ENCODE measurements at places on chromosomes 7 and 10.

- DNase-seq = no peak
Observed at GRCh38 chr10:90930971-90931871, 10.3 kb upstream of the ANKRD1 start.

- no peak for DNase-seq
Observed at GRCh38 chr10:71338728-71339495, 19.9 kb downstream of the SLC29A3 start.

DNA sequence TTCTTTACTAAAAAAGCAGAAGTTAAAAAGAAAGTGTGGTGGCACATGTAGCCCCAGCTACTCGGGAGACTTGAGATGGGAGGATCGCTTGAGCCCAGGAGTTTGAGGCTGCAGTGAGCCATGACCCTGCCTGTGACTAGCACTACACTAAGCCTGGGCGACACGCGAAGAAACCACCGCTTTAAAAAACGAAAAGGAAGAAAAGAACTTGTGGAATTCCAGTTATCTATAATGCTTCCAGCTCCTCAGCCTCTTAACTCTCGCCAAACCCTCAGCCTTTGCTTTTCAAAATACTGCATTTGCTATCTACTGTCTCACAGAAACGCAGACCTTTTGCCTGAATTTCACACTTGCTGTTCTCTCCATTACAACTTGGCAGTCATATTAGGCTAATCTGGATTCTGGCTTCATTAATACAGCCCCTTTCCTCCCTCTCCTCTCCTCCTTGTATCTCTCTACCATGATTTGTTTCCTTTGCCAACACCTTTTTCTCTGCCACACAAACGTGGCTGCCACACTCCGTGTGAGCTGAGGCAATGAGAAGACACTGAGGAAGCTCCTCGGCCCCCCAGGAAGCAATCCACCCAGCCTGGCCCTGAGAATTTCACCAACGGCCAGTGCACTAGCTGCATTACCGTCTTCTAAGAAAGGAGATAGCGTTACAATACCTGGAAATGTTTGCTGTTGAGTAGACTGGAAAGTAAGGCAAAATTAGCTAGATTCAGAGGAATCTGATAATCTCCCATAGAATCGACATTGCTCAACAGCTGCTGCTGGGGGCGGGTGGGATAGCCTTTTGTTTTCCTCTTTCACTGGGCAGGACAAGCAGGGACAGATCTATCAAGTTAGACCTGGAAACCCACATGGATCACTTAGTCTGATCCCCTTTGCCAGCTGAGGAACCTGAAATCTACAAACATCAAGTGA is 37.2 kb downstream of the CALML5 start:
- DNase-seq = no peak

GRCh38 chr7:111202321-111202720 is 111.4 kb downstream of the LRRN3 start:
- DNase-seq = no peak

- DNase-seq = peak; percentile 32
Observed at GRCh38 chr10:11175823-11176243, 158.2 kb downstream of the CELF2 start.

GRCh38 chr10:77230194-77230593 is 407.4 kb downstream of the KCNMA1 start:
- no peak for DNase-seq

GRCh38 chr10:78351809-78352208 is 318.1 kb downstream of the RPS24 start:
- no peak for DNase-seq

DNA sequence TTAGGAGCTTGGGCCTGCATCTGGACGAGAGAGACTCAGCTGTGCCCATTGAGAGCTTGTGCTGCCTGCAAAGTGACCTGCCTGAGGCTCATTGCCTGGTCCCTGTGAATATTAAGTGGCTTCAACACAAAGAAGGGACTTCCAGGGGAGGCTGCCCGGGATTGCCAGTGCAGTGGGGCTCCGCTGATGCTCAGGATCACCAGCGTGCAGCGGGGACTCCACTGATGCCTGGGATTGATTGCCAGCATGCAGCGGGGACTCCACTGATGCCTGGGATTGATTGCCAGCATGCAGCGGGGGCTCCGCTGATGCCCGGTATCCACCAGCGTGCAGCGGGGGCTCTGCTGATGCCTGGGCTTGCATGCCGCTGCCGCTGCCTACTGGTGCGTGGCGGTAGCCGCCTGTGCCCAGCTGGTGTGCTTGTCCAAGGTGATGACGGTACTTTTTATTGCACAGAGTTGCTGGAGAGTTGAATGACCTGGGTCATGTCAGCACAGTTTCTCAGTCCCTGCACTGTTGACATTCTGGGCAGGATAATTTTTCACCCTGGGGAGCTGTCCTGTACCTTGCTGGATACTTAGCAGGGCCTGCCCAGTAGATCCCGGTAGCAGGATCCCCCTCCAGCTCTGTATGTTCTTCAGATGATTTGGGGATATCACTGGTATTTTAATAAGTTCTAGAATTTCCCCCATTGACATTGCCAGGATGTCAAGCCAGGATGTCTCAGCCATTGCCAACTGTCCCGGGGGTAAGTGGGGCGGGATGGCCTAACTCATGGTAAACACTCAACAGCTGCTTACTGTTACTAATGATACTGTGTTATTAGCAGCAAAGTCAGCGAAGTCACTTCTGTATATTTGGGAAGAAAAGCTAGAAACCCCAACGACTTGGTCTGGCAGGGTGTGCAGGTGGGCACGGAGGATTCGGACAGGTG is 13.0 kb downstream of the DOCK1 start:
- no peak for DNase-seq

DNA sequence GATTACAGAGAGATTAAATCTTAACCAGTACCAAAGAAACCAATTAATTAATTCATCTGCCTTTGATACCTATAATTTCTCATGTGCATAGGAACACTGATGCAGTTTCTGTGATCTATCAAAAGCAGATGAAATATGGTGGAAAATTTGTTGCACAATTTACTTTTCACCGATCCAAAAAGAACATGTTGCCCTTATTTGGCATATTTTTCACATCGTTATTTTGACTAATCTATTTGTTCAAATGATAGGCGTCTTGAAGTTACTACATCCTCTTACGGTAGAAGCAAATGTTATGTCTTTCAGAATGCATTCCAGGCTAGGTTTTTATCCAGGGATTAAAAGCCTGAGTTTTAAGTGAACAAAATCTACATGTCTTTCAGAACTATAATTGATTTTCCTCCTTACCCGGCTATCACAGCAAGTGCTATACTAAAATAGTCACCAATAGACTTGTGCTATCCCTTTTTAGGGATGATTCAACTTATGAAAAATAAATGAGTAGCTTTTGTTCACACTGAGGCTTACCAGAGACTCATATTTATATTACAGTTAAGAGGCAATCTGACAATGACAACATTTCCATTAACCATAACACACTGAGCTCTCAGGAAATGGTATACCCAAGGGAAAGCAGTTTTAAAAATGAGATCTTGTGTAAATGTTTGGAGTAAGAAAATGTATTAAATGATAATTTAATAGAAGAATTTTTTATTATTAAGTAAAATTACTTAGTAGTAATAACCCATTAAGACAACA is 16.8 kb upstream of the TES start:
- DNase-seq = no peak

DNA sequence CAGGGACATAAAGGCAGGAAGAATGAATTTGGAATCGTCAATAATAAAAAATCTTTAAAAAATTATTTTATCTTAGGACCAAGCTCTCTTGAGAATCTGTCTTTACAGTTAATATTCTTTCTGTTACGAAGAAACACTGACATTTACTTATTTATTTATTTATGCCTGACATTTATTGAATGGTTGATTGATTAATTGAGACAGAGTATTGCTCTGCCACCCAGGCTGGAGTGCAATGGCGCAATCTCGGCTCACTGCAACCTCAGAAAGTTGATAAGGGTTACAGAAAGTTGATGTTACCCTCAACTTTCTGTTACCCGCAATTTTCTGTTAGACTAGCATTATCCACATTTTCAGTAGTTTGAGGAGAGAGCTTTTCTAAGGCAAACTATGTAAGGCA is 70.1 kb downstream of the CHCHD3 start:
- DNase-seq = no peak

DNA sequence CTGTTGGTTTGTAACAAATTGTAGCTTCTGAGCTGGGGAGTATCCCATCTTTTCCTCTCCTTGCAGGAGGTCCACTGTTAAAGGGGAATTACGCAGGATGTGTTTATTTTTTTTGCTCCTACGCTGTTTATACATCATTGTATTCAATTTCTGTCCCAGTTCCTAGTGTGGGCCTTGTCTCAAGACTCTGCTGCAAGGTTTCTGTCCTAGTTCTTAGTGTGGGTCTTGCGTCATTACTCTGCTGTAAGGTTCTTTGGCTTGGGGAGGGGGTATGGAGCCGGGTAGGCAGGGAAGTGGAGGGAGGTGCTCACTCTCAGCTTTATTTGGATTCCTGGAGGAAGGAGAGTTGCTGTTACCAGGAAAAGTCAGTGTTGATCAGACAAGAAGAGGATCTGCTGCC is 64.0 kb upstream of the TRIM8 start:
- no peak for DNase-seq

- no peak for DNase-seq
Observed at GRCh38 chr10:78869508-78870454, 199.0 kb upstream of the ZMIZ1 start.

- DNase-seq = no peak
Observed at GRCh38 chr7:93719546-93719945, 145.0 kb upstream of the CALCR start.

DNA sequence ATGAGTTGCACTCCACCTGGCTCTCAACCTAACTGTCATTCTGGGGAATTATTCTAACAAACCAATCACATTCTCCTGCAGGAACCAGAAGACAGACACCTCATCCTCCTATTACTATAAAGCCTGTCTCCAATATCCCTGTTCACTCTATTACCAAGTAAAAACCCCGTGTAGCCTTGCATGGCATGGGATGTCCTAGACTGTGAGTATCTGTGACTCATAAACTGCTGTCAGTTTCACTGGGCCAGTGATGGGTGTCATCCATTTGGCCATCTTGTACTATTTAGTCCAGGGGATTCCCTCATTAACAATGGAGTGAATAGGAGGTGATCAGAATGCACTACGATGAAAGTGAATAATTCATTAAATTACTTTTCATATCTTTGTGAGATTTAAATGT is 608.7 kb downstream of the DNAJB9 start:
- no peak for DNase-seq

DNA sequence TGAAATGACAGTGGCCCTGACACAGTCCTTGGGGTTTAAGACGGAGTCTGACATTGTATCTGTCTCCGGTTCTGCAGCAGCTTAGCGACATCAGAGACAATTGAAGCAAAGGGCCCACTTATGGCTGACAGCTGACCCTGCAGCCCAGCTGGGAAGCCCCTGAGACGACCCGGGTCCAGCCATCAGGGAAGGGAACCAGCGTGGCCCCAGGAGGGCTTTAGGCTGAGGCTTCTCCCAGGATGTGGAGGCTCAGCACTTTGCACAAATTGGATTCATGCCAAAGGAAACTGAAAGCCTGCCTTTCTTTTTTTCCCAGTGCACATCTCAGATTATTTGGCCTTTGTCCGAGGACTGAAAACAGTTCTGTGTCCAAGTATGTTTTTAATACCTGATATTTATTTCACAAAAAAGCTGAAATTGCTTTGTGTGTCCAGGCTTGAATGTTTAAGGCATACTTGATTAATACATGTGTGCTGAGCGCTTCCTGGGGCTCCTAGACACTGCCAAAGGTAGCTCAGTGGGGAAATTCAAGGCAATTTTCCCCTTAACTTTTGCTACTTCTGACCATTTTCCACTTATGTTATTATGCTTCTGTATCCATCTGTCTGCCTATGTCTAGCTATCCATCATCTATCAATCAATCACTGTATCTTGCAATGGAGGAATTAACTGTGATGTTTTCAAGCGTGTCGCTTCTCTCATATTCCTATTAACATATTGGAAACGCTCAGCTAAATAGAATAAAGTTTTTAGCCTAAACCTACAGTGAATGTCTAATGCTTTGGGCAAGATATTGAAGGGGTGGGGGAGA is 34.8 kb downstream of the KLF6 start:
- DNase-seq = no peak

GRCh38 chr10:90064295-90064694 is 362.9 kb downstream of the KIF20B start:
- DNase-seq = no peak

DNA sequence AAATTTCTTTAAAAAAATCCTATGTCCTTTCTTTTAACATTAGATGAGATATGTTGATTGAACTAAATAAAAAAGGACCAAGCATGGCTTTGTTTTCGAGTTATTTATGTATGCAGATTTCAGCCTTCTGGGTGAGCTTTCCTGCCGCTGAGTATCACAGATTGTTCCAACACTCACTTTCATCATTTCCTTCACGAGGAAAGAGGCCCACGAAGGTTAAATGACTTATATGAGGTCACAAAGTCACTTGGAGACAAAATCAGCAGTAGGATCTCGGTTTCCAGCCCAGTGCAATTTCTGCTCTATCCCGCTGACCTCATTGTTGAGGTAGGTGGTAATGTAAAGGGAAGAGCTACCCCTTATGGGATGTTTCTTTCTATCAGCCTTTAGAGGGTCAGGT is 226.8 kb downstream of the SKAP2 start:
- DNase-seq = no peak

GRCh38 chr7:34982371-34983019 is 54.8 kb downstream of the DPY19L1 start:
- DNase-seq = no peak

GRCh38 chr10:88116971-88117626 is 253.7 kb downstream of the PTEN start:
- DNase-seq = peak; percentile 35

DNA sequence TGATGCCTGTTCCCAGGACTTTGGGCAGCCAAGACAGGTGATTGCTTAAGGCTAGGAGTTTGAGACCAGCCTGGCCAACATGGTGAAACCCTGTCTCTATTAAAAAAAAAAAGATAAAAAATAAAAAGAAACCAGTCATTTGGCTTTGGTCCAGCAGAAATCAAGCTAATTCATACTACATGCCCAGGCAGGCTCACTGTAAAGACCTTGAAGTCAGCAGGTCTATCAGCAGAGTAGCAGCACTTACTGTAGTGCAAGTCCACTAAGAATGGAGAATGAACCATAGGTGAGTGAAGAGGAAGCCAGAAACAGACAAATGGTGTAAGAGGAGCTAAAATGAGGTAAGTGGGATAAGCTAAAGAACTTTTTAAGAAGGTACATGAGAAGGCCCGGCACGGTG is 24.7 kb downstream of the PSPH start:
- no peak for DNase-seq

DNA sequence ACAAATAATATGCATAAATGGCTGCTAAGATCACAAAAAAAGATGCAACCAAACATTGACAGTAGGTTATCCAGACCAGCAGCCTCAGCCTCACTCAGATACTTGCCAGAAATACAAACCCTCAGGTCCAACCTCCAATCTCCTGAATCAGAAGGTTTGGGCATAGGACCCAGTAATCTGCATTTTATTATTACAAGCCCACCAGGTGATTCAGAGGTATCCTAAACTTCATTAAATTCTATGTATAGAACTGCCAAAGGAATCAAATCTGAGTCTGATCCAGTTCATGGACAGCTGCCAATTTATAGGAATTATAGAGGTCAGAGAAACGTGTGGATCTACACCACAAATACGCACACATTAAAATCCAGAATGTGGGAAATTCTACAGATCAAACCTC is 41.3 kb downstream of the ZNF438 start:
- no peak for DNase-seq

GRCh38 chr7:105244594-105244993 is 144.1 kb downstream of the SRPK2 start:
- DNase-seq = no peak

All from CD4-positive, alpha-beta T cell treated with Interleukin-6 for 4 hours (primary cell).